ENCODE measurements at places on chromosomes 11 and 22.

- DNase-seq = no peak
Measured at GRCh38 chr11:86675017-86675416, 2.6 kb upstream of the ME3 start.

GRCh38 chr11:58525037-58525614 is 17.2 kb upstream of the OR5B21 start:
- no peak for DNase-seq

DNA sequence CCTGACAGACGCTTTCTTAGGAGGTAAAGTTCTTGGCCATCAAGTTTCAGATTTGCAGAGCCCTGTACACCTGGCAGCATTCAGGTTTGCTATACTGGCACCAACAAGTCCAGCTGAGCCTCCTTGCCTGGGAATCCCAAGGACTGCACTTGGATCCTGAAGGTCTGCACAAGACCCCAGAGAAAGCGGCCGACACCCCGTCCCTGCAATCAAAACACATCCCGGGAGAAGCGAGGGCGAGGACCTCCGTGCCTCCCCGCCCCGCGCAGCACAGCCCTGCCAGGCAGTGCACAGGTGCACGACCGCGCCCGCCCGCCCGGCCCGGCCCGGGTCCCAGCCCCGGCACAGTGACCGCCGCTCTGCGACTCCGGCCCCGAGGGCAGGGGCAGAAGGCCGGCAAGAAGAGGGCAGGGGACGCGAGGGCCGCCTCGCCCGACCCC is 559 bp downstream of the MRTFA start:
- DNase-seq = no peak

- DNase-seq = no peak
Measured at GRCh38 chr11:8005556-8005955, 18.4 kb downstream of the EIF3F start.

GRCh38 chr11:130470832-130471706 is 22.6 kb downstream of the ADAMTS15 start:
- DNase-seq = no peak

GRCh38 chr11:17528181-17528691 is 16.0 kb downstream of the USH1C start:
- DNase-seq = no peak

- no peak for DNase-seq
Measured at GRCh38 chr11:67300256-67300755, 3.0 kb upstream of the SSH3 start.

DNA sequence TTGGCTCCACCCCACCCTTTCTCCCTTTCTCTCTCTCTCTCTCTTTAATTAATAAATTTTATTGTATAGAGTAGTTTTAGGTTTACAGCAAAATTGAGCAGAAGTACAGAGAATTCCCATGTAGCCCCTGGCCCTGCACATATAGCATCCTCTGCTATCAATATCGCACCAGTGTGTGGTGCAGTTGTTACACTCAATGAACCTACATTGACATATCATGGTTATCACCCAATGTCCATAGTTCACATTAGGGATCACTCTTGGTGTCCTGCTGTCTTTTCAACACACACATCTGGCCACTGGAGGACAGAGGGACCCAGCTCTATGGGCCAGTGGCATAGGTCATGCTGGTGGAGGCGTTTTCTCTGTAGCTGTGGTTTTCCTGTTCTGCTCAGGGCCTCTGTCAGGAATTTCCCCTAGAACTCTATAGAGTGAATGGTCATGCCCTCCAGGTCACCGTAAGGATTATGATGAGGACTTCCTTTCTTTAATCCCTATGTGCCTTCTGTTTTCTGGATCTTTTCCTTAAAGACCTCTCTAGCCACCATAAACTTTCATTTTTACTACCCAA is 98.2 kb upstream of the NAV2 start:
- DNase-seq = no peak

DNA sequence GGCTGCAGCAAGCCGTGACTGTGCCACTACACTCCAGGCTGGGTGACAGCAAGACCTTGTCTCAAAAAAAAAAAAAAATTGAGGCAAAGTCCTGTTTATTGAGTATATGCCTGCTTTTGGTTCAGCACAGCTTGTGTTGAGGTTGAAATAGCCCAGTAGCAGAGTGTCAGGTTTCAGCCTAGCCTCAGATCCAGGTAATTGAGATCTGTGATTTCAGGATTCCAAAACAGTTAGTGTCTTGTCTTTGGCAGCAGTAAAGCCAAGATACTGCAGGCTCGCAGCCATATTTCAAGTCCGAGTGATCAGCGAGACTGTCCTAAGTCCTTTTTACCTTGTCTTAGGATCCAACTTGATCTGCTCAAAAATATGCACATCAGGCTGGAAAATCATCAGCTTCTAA is 27.0 kb downstream of the CUL5 start:
- DNase-seq = no peak

DNA sequence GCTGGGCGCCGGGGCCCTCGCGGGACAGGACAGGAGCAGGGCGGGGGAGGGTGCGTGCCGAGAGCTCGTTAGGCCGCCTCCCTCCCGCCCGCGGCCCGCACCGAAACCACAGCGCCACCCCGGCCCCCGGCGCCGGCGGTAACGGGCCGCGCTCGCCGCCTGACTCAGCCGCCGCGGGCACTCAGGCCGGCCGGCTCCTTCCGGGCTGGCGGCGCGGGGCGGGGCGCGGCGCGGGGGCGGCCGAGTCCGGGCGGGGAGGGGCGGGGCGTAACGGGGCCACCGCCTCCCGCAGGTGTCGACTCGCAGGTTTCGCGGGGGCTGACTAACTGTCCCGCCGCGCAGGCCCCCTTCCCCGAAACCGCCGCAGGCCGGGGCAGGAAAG is at the start of gene AP5B1:
Gene AP5B1 (minus strand): TSS at position 207 of the 382 bp plus-strand sequence. CDS start 385 bp downstream, outside the sequence.
- DNase-seq = peak; percentile 62

GRCh38 chr22:40911772-40912171 is 39.4 kb upstream of the RBX1 start:
- no peak for DNase-seq

DNA sequence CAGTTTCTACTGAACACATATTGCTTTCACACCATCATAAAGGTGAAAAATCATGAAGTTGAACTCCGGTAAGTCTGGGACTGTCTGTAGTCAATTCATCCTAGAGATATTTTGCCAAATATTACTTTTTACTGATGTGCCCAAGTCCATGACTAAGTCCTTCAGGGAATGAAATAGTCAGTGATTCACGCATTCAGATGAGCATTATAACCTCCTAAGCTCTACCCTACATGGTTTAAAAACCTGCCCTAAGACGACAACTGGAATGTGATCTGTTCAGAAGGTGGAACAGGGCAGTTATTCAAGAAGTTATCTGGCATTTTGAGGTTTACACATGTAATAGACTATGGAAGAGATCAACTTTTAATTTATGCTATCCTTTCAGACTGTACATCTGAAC is 125.6 kb downstream of the TRPC6 start:
- DNase-seq = no peak

DNA sequence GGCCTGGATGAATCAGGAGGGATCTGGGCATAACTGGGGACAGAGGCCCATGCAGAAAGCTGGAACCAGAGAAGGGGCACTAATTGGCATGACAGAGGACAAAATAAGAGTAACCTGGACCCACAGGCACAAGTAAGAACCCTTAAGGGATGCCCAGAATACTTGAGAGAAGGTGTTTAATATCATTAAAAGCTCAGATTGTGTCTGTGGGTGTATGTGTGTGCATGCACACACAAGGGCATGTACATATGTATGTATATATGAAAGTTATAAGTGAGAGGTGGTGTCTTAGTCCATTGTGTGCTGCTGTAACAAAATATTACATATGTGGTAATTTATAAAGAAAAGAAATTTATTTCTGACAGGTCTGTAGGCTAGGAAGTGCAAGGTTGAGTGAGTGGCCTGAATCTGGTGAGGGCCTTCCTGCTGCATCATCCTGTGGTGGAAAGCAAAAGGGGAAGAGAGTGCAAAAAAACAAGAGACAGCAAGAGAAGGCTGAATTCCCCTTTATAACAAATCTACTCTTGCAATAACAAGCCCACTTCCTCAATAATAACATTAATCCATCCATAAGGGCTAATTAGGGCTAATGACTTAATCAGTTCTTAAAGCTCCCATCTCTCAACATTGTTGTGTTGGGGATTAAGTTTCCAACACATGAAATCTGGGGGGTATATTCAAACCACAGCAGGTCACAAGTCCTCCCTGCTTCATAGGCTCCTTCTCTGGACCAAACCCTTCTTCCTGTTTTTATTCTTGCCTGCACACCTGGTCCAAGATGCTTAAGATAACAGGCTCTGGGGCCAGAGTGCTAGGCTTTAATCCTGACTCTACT is 68.3 kb upstream of the POU2AF2 start:
- no peak for DNase-seq

DNA sequence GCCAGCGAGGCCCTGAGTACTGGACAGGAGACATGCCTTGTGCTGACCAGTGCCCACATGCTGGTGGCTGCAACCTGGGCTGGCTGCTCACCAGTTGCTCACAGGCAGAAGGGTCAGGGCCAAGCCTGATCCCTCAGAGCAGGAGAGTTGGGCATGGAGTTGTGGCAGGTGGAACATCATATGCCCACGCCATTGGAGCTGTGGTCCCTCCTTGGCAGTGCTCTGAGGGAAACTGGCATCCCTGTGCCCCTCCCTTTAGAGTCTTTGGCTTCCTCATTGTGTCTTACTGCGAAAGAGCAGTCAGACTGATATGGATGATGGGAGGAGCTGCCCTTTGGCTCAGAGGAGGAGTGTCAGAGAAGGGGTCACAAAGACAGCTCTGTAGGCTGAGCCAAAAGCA is 3.1 kb upstream of the MYEOV start:
- DNase-seq = no peak

DNA sequence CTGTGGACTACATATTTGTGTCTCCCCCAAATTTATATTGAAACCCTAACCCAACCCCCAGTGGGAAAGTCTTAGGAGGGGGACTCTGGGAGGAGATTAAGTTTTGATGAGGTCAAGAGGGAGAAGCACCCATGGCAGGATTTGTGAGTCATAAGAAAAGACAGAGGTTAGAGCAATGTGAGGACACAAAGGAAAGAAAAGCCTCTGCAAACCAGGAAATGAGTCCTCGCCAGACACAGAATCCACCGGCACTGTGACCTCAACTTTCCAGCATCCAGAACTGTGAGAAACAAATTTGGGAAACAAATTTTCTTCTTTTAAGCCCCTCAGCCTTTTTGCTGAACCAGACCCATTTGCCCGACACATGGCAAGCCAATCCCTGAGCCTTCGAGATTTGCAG is 397.0 kb downstream of the NTM start:
- no peak for DNase-seq

DNA sequence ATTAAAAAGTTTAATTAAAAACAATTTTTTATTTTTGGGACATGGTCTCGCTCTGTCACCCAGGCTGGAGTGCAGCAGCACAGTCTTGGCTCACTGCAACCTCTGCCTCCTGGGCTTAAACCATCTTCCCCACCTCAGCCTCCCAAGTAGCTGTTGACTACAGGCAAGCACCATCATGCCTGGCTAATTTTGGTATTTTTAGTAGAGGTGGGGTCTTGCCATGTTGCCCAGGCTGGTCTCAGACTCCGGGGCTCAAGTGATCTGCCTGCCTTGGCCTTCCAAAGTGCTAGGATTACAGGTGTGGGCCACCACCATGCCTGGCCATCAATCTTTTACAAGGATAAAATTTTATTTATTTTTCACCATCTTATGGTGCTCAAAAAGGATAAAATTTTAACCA is 43.3 kb upstream of the PHOX2A start:
- DNase-seq = no peak

- no peak for DNase-seq
Measured at GRCh38 chr11:35403765-35404387, 15.5 kb downstream of the SLC1A2 start.

DNA sequence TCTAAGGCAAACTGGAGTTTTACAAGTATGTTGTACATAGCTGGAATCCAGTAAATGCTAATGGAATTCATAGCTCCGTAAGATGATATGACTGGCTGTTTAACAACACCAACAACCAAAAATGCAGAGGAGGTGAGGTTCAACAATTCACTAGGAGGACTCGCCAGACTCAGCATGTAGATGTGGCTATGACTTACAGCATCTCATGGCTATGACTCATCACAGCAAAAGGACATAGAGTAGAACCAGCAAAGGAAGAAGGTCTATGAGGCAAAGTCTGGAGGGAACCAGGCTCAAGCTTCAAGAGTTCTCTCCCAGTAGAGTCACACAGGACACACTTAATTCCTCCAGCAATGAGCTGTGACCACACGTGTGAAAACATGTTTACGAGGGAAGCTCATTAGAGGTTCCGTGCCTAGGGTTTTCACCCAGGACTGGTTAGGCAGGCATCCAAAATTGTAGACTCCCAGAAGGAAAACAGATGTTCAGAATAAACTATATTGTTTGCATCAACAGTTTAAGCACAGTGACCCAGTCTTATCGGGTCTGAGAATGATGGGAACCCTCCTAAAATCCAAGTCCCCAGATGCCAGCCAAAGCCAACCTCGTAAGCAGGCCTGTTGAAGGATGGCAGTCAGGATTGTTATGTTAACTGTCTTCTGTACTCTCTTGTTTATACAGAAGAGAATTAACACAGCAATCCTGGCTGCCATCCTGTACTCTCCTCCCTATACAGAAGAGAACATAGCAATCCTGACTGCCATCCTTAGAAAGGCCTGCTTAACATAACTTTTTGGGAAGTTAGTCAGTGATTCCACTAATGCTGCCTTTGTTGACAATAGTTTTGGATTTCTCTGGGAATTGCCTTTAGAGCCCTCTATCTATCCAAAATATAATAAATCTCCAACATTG is 116.6 kb downstream of the LARGE1 start:
- DNase-seq = peak; percentile 7

DNA sequence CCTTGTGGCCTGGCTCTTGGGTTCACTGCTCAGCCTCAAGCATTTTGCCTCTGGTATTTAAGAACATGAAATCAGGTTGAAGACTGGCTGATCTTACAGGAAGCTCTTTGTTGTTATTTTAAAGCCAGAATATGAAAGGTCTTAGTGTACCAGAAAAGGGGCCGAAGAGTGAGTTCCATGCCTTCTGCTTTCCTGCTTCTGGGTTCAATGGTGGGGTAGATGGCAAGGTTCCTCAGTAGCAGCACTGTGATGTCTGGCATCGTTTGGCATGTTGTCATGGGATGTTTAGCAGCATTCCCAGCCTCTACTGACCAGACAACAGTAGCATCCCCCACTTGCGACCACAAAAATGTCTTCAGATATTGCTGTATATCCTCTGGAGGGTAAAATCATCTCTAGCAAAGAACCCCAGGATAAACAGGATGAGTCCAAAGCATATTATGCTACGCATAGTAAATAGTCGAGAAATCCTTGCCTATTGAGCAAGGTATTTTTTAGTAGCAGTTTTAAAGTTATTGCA is 2.4 kb downstream of the VPS26B start:
- no peak for DNase-seq

GRCh38 chr22:32743046-32743445 is 58.5 kb upstream of the TIMP3 start:
- no peak for DNase-seq

Measured in T1000 (cell line).